ENCODE measurements at places on chromosomes 2 and 18.

GRCh38 chr2:64750817-64751285, 97.1 kb upstream of the SERTAD2 start:
- DNase-seq, result peak; percentile 100

- no peak for DNase-seq
Measured at GRCh38 chr18:59323931-59324622, 5.6 kb upstream of the CPLX4 start.

DNA sequence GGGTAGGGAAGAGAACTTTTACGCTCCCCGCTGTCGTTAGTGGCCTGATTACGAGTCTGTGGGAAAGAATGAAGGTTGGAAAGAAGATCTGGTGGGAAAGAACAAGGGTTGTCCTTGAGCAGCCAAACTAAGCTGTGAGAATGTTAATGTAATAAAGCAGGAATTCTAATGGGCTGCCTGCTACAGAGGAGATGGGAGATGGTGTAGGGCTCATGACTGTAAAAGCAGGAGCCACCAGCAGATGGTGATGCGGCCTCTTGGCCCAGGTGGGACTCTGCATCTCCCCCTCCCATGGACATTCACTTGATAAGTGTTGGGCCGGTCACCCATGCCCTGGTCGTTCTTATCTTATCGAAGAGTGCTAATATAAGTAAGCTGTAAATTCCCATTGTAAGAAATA, 150.0 kb downstream of the NEDD4L start:
- no peak for DNase-seq

- DNase-seq, result no peak
Measured at GRCh38 chr2:141611981-141612380, 518.8 kb downstream of the LRP1B start.

DNA sequence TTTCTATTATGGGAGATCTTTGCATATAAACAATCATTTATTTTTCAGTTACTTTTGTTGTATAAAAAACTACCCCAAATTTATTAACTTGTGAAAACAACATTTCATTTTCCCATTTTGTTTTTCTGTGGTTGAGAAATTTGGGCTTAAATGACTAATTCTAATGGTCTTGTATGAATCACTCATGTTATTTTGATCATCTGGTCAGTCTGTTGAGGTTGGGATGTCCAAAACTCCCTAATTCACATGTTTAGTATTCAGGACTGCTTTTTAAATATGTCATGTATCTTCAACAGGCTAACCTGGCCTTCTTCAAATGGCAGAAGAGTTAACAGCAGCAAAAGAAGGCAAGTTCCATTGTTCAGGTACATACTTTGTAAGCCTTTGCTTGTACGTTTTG, 788.1 kb downstream of the TRIB2 start:
- no peak for DNase-seq

DNA sequence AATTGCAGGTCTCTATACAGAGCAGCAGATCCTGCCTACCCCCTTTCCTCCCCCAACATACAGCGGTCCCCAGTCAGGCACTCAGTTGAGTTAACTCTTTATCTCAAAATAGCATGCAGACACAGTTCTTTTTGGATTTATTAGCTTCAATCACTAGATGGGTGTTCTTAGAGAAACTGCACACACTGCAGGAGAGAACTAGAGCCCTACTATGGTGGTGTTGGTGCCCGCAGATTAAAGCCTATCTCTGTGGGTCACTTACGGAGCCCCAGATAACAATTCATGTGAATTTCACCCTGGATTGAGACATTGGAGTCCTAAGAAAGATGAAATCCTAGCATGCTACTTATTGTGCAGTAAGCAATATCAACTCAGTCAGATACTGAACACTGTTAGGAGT, 11.9 kb downstream of the ADD2 start:
- no peak for DNase-seq

DNA sequence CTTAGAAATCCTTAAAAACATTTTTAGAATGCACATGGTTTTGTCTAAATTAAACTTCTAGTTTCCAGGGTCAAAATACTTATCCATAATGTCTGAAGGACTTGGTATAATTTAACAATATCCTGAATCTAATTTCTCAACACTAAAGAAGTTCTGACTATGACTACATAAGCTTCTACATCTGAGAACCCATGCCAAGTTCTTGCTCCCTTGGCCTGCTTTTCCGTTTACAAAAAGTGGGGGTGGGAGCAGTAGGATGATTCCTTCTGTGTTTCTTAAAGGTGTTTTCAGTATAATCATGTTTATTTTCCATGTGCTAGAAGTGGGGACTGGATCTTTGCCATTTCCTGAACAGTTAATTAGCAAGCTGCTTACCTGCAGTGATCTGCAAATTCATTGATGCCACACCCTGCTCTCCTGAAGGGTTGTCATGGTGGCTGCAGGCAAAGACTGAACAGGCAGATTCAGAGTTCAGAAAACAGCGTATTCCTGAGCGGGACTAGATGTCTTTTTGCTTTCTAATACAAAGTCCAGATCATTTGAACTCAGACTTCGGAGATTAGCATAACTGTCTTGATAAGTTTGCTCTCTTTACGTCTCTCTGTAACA, 36.2 kb downstream of the ADNP2 start:
- DNase-seq, result no peak

GRCh38 chr2:174586418-174587295, 10.9 kb downstream of the WIPF1 start:
- DNase-seq, result no peak

DNA sequence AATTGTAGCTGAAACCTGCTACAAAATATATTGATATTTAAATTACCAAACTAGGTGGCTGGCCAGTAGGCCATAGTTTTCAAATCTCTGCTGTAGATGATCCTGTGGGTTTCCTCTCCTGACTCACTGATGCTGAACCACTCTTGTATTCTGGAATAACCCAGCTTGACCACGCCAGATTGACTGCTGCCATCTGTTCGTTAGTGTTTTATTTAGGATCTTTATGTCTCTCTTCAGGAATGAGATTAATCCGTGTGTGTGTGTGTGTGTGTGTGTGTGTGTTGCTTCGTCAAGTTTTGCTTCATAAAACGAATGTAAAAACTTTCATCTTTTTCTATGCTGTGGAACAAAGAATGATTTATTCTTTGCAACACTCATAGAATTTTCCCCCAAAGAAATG, 187.1 kb downstream of the DYSF start:
- no peak for DNase-seq

GRCh38 chr2:36706021-36706876, 9.7 kb downstream of the VIT start:
- DNase-seq, result no peak

- no peak for DNase-seq
Measured at GRCh38 chr2:49296107-49296867, 142.0 kb upstream of the FSHR start.

DNA sequence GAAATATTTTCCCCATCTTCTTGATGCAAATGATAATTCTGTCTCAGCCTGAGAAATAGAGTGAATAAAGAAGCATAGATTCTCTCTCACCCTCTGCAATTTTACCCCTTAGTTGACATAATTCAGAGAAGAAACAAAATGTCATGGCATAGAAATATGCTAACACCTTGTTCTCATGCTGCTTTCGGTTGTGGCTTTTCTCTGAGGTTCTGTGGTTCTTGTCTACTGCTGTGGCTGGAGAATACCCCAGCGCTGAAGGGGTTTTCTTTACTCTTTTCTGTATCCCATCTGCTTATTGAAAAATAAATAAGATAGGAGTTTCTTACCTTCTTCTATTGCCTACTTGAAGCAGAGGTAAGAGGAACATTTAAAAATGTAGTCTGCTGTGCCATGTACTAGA, 15.4 kb upstream of the RAB27B start:
- no peak for DNase-seq

- DNase-seq, result no peak
Measured at GRCh38 chr2:236922061-236922460, 163.6 kb upstream of the COPS8 start.

DNA sequence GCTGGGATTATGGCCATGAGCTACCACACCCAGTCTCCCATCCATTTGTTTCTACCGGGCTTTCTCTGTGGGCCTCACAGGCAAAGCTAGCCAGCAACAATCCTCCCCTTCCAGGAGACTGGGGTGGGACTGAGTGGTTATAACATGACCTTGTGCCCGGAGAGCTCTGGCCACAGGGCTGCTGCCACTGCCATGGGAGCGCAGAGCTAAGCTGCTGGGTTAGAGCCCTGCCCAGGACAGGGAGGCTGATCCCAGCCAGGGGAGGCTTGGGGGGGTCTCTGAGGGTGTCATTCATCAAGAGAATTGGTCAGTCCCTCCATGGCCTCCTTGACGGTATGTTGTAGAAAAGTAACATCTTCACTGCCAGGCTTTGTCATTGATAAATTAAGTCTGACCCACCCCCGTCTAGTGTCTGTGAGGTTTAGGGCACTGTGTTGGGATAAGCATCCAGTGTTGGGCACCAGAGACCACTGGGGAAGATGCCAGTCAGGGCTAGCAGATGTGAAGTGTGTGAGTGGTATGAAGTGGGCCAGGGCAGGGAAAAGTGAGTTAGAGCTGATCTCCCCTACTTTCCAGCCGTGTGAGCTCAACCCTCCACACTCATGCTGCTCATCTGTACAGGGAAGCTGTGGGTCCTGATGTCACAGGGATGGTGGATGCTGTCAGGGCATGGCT, 368.4 kb upstream of the HS6ST1 start:
- DNase-seq, result no peak

- DNase-seq, result no peak
Measured at GRCh38 chr2:233287871-233288270, 19.7 kb upstream of the SAG start.

DNA sequence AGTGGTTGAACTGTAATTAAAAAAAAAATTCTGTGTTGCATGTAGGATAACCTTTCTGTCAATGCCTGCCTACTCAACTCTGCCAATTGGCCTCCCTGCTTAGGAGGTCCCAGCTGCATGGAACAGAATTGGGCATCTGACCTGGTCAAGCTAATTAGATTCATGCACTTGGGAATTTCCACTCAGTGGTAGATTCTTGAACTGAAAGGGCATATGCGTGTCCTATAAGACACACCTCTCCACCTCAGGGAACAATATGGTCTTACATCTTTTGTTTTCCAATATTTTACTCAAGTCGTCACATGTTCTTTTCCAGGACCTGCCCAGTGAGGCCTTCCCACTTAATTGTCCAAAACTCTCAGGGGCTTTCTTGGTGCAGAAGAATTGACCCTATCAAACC, 68.1 kb upstream of the TLK1 start:
- no peak for DNase-seq

- no peak for DNase-seq
Measured at GRCh38 chr18:50090370-50091312, 104.3 kb downstream of the MYO5B start.

DNA sequence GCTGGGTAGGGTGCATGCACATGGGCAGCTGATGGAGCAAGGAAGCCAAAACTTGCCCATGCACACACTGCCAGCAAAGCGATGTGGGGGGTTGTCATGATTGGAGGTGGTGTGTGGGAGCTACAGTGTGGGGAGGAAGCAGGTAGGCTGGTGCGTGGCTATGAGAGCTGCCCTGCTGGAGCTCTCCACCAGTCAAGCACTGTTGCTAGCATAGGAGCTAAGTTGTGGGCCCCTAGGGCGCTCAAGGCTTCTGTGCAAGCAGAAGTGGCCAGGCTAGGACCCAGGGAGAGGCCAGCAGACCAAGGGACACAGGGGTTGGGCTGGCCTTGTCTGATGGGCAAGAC, 20.2 kb downstream of the EHBP1 start:
- DNase-seq, result no peak

DNA sequence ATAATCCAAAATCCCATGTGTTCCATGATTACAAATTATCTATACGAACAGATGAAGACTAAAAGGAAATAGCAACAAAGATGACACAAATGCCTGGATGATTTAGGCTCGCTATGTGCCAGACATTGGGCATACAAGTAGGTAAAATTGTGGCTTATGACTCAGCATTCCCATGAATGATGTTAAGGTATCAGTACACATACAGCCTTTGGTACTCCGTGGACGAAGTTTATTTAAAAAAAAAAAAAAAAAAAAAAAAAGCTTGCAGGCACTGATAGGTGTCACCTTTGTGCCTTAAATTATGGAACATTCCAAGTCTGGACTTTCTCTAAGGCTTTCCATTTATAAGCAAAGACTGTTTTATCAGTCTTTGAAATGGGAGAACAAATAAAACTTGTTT, 2.7 kb downstream of the CHAC2 start:
- DNase-seq, result no peak

DNA sequence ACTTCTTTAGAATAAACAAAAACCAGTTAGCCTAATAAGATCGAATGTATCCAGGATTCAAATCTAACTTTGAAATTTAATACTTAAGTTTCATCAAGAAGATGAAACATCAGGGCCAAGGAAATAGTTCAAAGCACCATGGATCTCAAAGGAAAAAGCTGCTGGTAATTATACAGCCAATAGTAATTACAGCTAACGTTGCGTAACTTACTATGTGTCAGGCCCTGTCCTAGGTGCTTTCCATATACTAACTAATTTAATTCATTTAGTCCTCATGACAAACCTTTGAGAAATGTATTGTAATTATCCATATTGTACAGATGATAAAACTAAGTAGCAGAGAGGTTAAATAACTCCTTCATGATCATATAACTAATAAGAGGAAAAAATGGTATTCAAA, 598.6 kb downstream of the NYAP2 start:
- DNase-seq, result no peak

- DNase-seq, result no peak
Measured at GRCh38 chr2:218810256-218810655, 21.3 kb downstream of the PRKAG3 start.

- no peak for DNase-seq
Measured at GRCh38 chr2:9815076-9815475, 28.2 kb upstream of the TAF1B start.

- no peak for DNase-seq
Measured at GRCh38 chr2:174786066-174786725, 21.9 kb upstream of the CHRNA1 start.

- DNase-seq, result no peak
Measured at GRCh38 chr18:3251963-3252277, 4.3 kb downstream of the MYL12A start.

DNA sequence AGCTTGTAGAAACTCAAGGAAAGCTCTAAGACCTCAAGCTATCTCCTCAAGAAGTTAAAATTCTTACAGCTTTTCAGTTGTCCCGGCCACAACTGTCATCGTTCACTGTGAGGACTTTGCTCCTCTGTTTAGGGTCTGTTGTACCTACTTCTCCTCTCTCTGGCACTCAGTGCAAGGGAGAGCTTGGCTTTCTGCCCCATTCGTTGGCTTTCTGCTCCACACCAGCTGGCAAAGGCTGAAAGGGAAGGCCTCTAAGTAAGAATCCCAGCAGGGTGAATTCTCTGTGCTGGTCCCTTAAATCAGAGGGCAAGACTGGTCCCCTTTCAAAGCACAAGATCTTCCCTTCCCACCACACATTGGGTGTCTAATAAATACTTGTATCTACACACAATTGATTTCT, 17.3 kb downstream of the ZBTB7C start:
- DNase-seq, result no peak

DNA sequence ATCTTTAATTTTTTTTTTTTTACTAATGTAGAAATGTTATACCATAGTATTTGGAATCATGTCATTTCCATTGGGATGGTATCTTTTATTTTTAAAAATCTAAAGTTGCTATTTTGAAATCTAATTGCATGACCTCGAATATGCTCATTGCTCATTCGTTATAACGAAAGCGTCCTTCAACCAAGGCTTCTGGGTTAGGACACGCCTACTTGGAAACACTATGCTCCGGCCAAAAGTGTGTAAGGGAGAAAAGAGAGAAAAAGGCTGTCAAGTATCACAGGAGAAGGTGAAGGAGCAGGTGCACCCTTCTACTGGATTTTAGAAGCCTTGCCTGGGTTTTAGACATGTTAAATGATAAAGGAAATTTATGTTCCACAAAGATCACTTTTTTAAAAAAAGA, 465.9 kb upstream of the ID2 start:
- DNase-seq, result no peak

GRCh38 chr2:134324947-134325346, 71.1 kb downstream of the MGAT5 start:
- no peak for DNase-seq
